HT-29 (cell line): ENCODE measurements at places on chromosomes 6 and 20.

- no peak for DNase-seq
Measured at GRCh38 chr20:1562622-1563021, 5.1 kb upstream of the SIRPD start.

GRCh38 chr6:5811997-5812396, 194.7 kb downstream of the NRN1 start:
- DNase-seq = no peak

- DNase-seq = no peak
Measured at GRCh38 chr6:12386816-12387215, 96.7 kb downstream of the EDN1 start.

GRCh38 chr6:154488248-154488593, 22.3 kb downstream of the CNKSR3 start:
- DNase-seq = no peak

DNA sequence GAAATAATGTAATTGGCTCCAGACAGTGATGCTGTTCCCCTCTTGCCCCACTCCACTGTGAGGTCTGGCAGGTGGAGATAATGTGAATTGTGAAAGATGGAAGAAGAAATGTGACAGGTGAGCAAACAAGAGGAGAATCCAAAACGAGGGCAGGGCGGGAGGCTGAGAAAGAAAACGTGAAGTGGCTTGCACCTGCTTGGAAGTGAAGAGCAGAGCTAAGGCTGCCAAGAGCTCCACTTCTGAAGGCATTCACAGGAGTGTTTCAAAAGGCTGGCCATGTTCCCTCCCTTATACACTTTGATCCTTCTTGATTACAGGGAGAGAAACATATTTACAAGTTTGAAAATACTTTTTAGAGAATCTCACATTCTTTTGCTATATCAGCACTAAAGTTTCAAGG, 359.4 kb downstream of the EPHA7 start:
- no peak for DNase-seq

DNA sequence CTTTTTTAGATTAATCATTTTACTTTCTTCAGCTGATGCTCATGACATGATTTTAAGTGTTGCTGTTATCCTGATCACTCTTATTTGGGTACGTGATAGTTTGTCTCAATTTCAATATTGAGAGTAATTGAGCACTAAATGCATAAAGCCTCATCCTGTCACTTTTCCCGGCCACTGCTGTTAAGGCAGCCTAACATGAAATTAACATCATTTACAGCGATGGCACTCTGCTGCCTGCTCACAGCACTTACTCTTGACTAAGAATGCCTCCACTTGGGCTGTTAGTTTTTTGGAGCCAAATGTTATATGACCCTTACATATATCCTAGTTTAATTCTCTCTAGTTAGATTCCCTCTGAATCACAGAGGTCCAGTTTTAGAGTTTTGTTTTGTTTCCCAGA, 107.3 kb downstream of the SLX4IP start:
- no peak for DNase-seq

DNA sequence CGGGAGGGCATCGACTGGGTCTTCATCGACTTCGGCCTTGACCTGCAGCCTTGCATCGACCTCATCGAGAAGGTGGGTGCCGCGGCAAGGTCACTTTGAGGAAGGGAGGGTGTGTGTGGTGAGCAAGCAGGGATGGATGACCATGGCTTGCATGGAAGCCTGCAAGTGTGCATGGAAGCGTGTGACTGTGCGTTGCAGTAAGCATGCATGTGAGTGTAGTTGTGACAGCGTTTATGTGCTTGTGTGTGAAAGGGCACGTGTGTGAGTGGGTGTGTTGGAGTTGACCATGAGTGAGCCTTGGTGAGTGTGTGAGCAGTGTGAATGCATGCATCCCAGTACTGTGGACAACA, 32.5 kb downstream of the MYH7B start:
- DNase-seq = no peak

- no peak for DNase-seq
Measured at GRCh38 chr6:82118150-82118562, 129.4 kb downstream of the IBTK start.

- DNase-seq = no peak
Measured at GRCh38 chr6:86707545-86708120, 229.7 kb upstream of the HTR1E start.

- no peak for DNase-seq
Measured at GRCh38 chr20:44288252-44288651, 22.8 kb downstream of the FITM2 start.

DNA sequence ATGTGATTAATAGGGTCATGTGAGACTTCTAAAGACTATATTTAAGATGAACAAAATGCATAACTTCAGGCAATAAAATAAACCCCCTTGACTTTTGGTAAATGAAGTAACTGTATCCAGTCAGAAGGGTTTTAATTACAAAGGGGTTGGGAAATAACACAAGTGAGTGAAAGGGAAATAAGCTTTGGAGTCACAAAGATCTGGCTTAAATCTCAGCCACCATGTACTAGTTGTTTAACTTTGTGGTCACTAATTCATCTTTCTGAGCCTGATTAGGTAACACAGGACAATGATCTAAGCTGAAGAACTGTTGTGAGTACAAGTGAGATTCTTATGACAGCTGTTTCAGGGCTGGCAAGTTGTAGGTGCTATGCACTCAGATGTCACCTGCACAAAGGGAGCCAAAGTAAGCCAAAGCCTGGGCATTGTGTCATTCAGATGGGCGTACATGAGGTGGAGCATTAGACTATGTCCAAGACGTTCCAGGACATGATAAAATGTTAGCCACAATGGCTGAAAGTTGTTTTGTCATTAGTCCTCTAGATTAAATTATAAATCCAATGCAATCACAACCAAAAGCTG, 13.8 kb downstream of the TOMM34 start:
- no peak for DNase-seq

GRCh38 chr20:62066339-62066982, 780 bp upstream of the TAF4 start:
- peak; percentile 78 for DNase-seq

DNA sequence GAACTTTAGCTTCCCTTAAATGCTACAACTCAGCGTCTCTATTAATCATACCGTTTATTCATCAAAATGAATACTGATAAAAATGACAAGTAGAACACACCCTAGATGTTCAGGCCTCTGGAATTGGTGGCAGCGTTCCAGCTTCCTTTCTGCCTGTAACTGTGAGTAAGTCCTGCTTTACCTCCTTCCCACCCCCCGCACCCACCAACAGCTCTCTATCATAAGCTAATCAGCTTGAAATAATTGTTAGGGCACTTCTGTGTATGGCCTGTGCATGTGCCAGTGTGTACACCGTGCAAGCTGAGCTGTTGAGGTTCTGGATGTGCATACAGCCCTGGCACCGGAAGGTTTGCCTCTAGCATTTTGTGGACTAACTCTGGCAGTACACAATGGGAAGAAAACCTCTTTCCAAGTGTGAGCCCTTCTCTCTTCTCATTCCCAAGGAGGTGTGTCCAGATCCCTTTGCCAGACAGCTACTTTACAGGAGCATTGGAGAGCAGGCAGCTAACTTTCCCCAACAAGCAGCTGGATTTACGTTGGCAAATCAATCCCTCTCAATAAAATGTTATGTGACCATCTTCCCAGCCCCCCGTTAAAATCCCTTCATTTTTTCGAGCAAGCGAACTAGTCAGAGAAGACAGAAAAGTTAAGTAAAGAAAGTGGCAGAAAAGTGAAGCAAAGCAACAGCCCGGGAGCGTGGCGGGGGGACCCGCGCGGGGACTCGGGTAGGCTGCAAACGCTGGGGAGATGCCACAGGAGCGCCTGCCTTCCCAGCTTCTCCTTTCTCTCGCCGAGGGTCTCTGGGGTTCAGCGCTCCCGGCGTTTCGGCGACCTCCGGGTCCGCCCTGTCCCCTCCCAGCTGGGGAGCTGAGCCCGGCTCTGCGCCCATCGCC, 803 bp upstream of the ADGRG6 start:
- peak; percentile 60 for DNase-seq

DNA sequence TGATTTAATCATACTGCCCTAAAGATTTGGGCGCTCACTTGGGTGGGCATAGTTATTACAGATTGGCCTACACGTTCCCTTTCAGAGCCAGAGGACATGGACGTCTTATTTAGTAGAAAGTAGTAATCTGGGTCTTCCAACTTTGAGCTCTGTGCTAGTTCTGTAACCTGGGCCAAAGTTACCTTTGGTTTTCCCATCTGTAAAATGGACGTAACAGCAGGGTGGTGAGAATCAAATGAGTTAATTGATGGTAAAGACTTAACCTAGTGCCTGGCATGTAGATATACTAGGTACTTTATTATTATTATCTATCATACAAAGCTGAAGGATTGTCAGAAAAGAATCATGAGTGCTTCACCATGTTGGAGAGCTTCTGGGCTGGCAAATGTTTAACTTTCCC, 74.8 kb downstream of the CDYL start:
- no peak for DNase-seq

DNA sequence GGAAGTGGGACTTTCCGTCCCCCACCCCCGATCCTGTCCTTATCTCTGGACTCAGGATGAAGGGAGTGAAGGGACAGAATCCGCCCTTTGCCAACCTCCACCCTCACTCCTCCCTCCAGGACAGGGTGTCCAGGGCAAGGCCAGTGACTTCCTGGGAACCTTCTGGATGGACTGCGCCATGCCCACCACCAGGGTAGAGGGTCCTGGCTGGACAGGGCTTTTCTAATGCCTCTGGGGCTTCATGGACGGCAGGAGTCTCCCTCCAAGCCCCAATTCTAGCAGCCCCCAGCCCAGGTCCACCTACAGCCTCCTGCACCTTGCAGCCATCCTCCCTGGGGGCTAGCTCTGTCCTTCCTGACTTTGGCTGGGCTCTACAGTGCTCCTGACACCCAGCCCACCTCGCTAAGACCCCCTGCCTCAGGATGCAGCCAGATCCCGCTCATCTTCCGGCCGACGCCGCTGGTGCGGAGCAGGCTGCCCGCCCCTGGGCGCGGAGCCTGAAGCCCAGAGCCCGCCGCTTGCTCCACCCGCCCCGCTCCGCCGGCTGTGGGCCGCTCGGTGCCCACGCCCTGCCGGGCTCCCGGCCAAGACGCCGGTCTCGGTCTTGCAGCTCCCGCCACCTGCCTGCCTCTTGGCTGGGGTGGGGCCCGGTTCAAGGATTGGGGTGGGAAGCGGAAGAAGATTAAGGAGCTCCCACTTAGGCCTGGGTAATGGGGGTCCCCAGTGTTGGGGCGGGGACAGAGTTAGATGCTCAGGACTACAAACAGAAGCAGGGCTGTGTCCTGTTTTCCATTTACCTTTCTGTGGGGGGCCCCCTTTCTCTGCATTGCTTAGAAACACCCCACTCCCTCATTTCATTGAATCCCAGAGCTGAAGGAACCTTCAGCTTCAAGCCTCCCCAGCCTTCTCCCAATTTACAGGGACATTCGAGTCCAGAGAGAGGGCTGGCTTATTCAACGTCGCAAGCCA, 72.8 kb downstream of the MDGA1 start:
- DNase-seq = peak; percentile 77

GRCh38 chr6:101118136-101118396, 236.9 kb upstream of the ASCC3 start:
- no peak for DNase-seq

GRCh38 chr6:17021539-17021889, 80.3 kb upstream of the STMND1 start:
- no peak for DNase-seq

- DNase-seq = no peak
Measured at GRCh38 chr6:167314180-167314821, 10.6 kb upstream of the TTLL2 start.

DNA sequence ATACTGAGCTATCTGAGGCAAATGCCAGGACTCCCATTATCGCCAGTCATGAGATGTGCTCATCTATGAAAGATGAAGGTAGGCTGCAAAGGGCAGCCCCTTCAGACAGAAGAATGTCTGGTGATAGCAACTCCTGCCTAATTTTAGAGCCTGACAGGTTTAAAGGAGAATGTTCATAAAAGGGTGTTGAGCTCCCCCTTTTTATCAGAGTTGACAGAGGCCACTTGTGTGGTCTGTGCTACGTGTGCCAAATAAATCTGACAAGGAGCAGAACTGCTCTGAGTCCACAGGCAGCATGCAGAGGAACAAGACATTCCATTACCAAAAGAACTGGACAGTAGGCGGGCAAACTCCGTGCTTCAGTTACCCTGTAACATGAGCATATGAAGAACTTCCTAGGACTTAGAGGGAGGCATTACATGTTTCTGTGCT, 101.8 kb downstream of the PREP start:
- DNase-seq = no peak
